ENCODE measurements at places on chromosomes 11 and 22.

GRCh38 chr11:116085031-116085635, 580.9 kb upstream of the CADM1 start:
- no peak for DNase-seq

DNA sequence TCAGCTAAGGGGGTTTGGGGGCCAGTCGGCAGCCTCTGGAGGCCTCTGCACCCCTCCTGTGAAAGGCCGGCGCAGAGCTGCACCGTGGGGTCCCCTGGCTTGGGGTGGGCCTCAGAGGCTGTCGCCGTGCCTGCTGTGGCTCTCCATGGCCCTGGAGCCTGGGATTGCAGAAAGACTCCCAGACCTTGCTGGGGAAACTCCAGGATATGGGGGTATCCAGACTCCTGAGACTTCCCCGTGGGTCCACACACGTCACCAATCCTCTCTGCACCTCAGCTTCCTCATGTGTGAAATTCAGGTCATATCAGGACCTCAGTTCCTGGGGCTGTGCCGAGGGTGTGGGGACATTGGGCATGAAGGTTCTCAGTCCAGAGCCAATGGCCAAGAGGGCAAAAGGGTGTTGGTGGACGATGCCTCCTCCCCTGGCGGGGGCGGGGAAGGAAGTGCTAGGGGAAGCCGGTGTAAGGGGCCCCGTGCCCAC, 97.1 kb downstream of the KCNQ1 start:
- DNase-seq: no peak

DNA sequence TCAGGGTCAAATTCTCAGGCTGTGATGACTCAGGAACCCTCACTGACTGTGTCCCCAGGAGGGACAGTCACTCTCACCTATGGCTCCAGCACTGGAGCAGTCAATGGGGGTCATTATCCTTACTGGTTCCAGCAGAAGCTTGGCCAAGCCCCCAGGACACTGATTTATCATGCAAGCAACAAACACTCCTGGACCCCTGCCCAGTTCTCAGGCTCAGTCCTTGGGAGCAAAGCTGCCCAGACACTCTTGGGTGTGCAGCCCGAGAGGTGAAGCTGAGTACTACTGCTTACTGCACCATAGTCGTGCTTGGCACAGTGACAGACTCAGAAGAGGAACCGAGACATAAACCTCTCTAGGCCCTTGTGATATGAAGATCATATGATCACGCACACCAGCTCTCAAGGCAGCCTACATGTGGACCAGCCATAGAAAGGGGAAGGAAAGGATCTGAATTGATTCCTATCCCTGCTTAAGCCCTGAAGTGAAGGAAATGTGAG, 58.2 kb downstream of the ZNF280B start:
- no peak for DNase-seq

- DNase-seq: no peak
These were observed 27.1 kb downstream of the NECTIN1 start for GRCh38 chr11:119701591-119702549.

GRCh38 chr22:49129736-49130135, 697.9 kb downstream of the BRD1 start:
- DNase-seq: no peak

DNA sequence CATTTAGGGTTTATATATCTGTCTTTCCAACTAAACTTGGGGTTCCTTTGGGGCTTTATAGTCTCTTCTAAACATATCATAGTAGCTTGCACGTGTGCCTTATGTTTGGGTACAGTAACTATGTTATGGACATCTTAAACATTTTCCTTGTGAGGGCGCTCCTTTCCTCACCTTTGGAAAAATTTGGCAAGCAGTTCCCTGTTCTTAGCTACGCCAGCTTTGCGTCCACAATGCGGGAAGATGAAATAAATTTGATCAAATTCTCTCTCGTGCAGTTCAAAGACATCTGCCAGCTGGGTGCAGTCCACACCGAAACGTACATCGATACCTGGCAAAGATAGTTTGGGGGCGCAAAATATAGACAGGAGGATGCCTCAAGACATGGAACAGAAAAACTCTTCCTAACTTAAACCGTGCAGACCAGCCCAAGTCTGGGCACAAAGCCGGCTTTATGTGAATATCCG, 548 bp downstream of the FDXACB1 start:
- peak; percentile 36 for DNase-seq

- no peak for DNase-seq
These were observed 53.9 kb downstream of the FLI1 start for GRCh38 chr11:128747728-128748148.

- DNase-seq: no peak
These were observed 1075.3 kb downstream of the TBC1D22A start for GRCh38 chr22:47837703-47838102.

DNA sequence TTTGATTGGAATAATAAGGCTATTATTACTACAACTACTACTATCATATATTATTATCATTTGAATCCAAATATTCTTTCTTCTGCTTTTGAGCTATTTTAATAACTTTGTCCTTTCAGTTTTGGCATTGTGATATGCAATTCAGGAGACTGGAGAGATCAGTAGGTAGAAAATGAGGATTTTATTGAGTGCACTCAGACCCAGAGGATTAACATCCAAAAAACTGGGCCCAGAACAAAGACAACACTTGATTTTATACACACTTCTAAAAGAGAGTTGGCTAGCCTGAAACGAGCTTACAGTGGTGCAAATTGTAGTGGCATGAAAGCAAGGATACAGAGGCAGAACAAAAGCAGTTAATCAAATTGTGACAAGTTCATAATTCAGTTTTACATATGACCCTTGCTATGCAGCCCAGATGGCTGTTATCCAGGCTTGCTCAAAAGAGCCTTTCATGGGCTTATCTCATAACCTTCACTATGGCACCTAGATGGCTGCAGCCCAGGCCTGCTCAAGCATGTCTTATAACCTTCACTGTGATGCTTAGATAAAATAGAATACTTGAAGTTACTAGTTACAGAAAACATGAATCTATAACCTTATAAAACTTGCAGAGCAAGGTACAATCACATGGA, 796.3 kb upstream of the RAG2 start:
- DNase-seq: no peak

- DNase-seq: no peak
These were observed 281.0 kb downstream of the TENM4 start for GRCh38 chr11:79159657-79160450.

- peak; percentile 22 for DNase-seq
These were observed 29.4 kb downstream of the AMBRA1 start for GRCh38 chr11:46564459-46564858.

GRCh38 chr11:129458756-129459535, 83.3 kb downstream of the BARX2 start:
- no peak for DNase-seq

DNA sequence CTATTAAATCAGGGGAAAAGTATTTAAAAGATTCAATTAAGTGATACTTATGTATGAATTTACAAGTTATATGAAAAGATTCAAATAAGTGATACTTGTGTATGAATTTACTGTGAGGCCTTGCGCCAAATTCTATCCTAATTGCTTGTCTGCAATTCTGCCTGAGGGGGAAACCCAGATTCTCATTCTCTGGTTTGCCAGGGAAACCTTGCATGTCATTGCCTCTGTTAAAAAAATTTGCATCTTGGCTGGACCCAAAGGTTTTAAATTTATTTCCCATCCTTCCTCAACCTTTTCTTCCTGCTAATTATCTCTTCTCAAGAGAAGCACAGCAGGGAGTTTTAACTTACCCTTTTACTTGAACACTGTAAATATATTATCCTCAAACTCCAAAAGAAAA, 13.8 kb downstream of the OLFML1 start:
- no peak for DNase-seq

DNA sequence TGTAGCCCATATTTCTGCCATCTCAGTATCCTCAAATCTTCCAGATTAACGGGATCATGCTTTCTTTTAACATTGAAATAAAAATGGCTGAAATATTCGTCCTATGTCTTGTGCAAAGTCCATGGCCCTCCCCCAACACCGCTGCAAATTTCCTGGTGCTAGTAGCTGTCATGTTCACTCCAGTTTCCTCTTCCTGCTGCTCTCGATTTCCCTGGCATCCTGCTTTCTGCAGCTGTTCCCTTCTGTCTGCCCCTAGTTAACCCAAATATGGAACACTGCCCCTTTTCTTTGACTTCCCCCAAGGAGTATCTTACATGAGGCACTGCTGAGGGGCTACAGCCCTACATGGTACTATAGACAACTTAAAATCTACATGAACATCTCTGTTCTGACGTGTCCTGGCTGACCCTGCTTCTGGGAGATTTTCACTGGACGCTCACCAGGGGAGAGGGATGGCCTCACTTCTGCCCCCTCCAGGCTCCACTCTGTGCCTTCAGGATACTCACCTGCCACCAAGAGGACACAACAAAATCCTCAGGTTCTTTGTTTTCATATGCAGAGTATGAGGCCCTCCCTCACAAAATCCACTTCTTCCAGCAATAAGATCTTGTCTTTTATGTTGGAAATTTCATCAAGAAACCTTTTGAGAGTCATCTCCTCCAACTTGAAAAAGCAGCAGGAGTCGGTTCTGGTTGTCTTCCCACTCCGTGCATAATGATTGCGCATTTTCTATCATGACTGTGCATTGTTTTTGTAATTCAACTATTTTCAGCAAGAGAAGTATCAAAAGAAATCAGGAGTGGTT, 29.5 kb upstream of the SCUBE2 start:
- DNase-seq: no peak

DNA sequence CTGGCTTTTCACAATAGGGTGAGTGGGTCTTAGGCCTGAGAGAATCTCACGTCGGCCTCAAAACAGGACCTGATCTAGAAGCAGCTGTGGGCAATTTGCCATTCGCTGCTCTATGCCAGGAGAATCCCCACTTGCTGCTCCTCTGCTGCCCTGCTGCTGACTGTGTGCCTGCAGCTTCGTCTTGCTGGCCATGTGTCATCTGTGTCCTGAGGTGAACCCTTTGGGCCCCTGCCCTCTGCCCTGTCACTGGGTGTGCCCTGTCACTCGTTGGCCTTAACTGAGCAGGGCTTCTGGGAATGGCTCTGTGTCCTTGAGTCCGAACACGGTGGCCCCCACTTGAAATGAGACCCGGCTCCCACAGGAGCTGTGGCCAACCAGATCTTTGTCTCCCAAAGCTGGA, 6.2 kb downstream of the NAA40 start:
- DNase-seq: no peak

DNA sequence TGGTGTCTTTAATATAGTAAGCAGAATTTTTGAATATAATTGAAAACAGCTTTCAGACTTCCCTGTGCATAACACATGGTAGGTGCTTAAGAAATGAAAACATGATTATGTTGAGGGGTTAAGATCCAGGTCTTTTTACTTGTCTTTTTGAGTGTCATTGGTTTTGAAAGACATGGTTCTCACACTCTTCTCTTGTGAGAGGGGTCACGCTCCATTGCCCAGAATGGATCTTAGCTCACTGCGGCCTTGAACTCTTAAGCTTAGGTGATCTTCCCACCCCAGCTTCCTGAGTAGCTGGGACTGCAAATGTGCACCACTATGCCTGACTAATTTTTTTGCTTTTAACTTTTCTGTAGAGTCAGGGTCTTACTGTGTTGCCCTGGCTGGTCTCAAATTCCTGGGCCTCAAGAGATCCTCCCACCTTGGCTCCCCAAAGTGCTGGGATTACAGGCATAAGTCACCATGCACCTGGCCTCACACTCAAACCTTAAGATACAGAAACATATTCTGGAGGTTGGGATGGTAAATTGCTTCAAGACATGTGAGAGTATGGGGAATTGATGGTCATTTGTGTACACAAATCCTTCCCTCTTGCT, 1.4 kb downstream of the SPCS2 start:
- peak; percentile 24 for DNase-seq

GRCh38 chr11:18697576-18697975, 1.0 kb upstream of the TMEM86A start:
- DNase-seq: no peak

GRCh38 chr22:34960005-34960404, 106.0 kb upstream of the ISX start:
- DNase-seq: no peak

- peak; percentile 30 for DNase-seq
These were observed 1.7 kb upstream of the IGSF22 start for GRCh38 chr11:18727479-18728236.

GRCh38 chr11:64857485-64857884, 13.0 kb upstream of the CDC42BPG start:
- no peak for DNase-seq

DNA sequence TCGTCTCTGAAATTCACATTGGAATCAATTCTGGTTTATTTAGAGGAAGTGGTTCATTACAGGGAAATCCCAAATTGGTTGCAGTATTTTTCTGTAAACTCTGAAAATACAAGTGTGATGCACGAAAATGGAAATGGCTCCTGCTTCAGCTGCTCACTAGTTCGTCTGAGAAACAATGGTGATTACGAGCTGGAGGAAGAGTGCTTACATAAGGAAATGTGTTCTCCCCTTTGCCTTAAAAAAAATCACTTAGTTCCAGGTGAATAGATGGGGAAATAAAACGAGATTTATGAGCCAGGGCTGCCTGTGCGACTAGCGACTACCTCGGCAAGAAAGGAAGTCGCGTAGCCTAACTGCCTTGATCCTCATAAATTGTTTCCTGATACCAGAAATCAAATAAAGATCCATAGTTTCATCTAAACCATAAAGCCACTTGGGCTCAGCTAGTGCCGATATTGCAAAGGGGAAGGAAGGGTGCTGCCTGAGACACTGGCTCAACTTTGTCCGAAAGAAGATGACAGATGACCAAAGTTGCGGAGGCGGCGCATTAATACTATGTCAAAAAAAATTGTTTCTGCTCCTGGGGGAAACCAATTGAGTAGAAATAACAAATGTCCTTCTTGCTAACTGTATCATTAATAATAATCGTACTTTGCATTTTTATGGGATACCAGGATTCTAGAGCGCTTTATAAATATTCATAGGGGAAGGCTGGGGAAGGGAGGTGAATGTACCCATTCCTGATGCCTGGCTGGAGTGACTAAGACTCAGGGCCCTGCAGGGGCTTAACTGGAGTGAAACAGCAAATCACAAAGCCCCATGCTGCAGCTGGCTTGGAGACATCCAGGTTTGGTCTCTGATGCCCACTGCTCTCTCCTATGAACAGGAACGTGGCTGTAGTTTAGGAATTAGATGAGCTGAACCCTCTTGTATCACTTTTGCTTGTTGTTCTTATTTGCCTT, 185.7 kb downstream of the BLID start:
- no peak for DNase-seq

- no peak for DNase-seq
These were observed 89.8 kb downstream of the BTBD10 start for GRCh38 chr11:13373216-13373615.

- DNase-seq: no peak
These were observed 6.8 kb downstream of the FUT4 start for GRCh38 chr11:94550513-94550912.

All from ACHN (cell line).